SK-N-SH (cell line): ENCODE measurements at places on chromosomes 3 and 15. TPM values are rescaled to one million over a fixed set of nuclear protein-coding genes. Genes with fewer than 3 reads are reported as not detected.
A peak's percentile ranks its signal among the peaks of the same experiment; 100 is the strongest.

GRCh38 chr3:139100821-139101220 is 56.1 kb upstream of the PRR23C start:
- no peak for DNase-seq

DNA sequence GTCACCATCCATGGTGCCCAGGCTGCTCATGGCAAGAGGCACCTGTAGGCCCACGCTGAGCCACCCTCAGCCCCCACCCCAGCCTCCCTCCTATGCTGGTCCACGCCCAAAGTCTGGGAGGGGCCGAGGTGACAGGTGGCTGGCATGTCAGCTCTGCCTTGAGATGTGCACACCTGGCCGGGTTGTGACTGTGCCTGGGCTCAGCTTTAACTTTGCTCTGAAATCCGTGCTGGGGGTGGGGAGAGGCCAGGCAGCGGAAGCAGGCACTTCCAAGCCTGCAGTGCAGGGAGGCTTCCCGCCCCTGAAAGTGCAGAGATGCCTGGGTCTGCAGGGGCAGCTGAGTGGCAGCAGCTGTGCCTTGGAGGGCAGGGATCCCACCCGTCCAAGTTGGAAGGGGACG is 1124.8 kb downstream of the SI start:
- DNase-seq, result no peak

GRCh38 chr3:48370333-48370713 is 1.7 kb upstream of the FBXW12 start:
- no peak for DNase-seq

- DNase-seq, result peak; percentile 34
Observed at GRCh38 chr15:64574301-64575017, 114.1 kb downstream of the ZNF609 start.

- DNase-seq, result no peak
Observed at GRCh38 chr3:7029562-7029961, 168.6 kb downstream of the GRM7 start.

GRCh38 chr15:36622197-36622795 is 42.9 kb downstream of the CDIN1 start:
- no peak for DNase-seq

DNA sequence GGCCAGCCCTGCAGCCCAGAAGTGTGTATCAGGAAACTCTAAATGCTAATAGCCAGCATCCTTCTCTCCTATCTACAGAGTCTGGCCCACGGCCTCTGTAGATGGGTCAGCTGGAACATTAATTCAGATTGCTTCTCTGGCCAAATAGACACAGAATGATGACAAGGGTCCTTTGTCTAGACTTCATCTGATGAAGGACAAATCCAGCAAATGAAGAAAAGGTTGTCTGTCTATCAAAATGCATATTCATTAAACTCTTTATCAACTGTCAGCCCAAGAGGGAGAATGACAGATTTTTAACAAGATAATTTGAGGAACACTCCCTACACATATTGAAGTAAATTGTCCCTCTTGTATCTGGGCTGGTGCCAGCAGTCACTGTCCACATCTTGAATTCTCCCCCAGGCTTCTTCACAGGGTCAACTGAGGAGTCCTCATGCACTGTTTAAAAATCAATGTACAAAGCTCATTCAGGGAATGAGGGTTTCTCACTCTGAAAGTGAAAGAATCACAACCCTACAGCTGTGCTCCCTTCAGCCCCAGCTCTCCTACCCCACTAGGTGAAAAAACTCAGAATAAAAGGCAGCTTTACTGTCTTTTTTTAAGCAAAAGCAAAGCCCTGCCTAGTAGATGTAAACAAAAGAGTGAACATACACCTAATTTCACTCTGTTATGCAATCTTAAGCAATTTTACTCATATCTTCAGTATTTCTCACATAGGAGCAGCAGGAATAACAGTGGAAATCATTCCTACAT is 507.7 kb downstream of the IGSF11 start:
- no peak for DNase-seq

CD200R1 gene
- 0.02 and 0.03 TPM in 2 replicates for polyA plus RNA-seq

KCNMB3 gene
- 1.1 and 1.6 TPM in 2 replicates for polyA plus RNA-seq

SEMA3B gene
- 12.4 and 14.9 TPM in 2 replicates for polyA plus RNA-seq

DCLK3 gene
- polyA plus RNA-seq, result not detected in 2 replicates

MEGF11 gene
- 0.03 TPM in 1 of 2 replicates, not detected in the other for polyA plus RNA-seq

CCDC80 gene
- polyA plus RNA-seq, result 83.4 and 103 TPM in 2 replicates
